Cerebellar cortex (tissue), 1 donor: ENCODE measurements at places on chromosomes 13 and 19.

DNA sequence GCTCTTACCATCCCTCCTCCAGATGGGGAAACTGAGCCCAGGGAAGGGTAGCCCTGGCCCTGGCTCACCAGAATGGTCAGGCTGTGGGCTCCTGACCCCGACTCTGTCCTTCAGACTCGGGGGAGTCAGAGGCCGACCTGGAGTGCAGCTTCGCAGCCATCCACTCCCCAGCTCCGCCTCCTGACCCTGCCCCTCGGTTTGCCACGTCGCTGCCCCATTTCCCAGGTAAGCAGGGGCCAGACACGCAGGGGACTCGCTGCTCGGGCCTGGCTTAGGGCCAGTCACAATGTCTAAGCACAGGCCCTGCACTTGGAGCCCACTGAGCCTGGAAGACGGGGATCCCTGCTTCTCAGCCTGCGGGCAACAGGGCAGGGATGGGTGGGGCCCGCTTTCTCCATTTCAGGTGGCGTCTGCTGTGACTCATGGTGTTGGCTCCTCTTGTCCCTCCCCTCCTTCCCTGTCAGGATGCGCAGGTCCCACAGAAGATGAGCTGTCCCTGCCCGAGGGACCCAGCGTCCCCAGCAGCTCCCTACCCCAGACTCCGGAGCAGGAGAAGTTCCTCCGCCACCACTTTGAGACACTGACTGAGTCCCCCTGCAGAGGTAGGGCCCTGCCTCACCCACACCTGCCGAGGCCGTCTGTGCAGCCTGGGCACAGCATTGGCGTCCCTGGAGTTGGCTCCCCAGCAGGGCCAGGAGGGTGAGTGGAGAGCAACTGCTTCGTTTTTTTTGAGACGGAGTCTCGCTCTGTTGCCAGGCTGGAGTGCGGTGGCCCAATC is 9.2 kb upstream of the OVOL3 start:
- no peak for DNase-seq

DNA sequence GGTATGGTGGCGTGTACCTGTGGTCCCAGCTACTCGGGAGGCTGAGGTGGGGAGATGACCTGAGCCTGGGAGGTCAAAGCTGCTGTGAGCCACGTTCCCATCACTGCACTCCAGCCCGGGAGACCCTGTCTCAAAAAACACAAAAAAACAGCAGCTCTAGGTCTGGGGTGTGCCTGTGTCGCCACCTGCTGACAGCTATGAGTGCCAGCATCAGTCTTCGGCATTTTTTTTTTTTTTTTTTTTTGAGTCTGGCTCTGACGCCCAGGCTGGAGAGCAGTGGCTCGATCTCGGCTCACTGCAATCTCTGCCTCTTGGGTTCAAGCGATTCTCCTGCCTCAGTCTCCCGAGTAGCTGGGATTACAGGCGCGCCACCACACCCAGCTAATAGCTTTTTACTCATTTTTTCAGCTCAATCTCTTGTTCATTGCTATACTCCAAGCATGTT is 10.1 kb downstream of the AP2S1 start:
- DNase-seq = peak; percentile 72

DNA sequence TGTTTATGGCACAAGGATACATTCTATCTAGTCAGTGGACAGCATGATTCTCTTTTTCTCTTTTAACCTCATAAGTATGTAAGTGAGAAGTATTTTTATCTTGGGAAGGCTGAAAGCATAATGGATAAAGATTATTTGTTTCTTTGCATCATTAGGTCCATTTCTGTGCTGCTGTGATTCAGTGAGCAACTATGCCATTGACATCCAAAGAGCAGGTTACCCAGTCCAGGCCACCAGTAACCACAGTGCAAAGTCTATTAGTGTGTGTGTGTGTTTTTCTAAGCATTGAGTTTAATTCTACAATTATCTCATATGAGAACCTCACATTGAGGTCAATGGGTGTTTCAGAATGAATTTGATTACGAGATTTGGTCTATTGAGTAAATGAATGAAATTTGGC is 158.8 kb upstream of the DACH1 start:
- DNase-seq = no peak

- no peak for DNase-seq
Measured at GRCh38 chr13:92602560-92602959, 624.0 kb upstream of the GPC6 start.

- no peak for DNase-seq
Measured at GRCh38 chr13:111080642-111081041, 34.5 kb upstream of the ARHGEF7 start.

- peak; percentile 73 for DNase-seq
Measured at GRCh38 chr19:45952686-45953505, 20.8 kb downstream of the NOVA2 start.

GRCh38 chr13:27054760-27055159 is 116.9 kb downstream of the USP12 start:
- no peak for DNase-seq

- peak; percentile 17 for DNase-seq
Measured at GRCh38 chr19:36169084-36169760, 17.0 kb upstream of the COX7A1 start.

DNA sequence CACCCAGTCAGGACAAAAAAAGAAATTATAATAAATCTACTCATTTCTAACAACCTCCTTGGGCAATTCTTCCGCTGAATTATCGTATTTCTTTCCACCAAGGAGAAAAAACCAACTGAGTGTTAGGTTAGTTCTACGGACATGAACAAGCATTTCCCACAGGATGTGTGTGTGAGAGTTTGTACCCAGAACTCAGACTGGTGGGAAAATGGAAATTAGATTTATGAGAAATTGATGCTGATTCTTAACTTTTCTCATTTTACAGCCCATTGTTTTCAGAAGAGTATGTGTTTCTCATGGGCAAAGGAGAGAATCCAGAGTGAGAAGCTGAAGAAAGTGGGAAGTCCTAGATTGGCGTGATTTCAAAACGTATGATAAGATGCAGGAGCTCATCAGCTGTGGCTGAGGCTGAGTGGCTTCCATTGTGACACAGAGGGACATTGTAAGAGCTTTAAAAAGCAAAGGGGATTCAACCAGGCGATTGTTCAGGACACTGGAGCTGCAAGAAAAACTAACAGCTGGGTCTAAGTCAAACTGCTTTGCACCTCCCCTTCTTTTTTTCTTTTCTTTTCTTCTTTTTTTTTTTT is 184.7 kb upstream of the ARGLU1 start:
- no peak for DNase-seq

- DNase-seq = no peak
Measured at GRCh38 chr13:77980592-77980991, 62.0 kb upstream of the EDNRB start.

DNA sequence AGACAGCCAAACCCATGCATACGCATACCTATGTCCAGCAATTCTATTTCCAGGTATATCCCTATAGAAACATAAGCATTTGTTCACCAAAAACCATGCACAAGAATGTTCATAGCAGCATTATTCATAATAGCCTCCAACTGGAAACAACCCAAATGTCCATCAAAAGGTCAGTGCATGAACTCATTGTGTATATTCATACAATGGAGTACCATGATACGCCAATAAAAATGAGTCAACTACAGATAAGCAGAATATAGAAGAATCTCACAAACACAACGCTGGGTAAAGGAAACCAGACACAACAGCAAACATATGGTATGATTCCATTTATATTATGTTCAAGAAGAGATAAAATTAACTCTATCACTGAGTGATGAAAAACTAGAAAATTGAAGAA is 23.8 kb downstream of the DEDD2 start:
- DNase-seq = no peak

GRCh38 chr19:44891016-44891882 is at the start of gene TOMM40:
Gene TOMM40 (plus strand): TSS chr19:44891254. CDS start chr19:44891416, 162 bp downstream.
- DNase-seq = no peak

- DNase-seq = peak; percentile 15
Measured at GRCh38 chr13:46184277-46184699, 2.3 kb upstream of the LCP1 start.

GRCh38 chr19:14167576-14168138 is 31.3 kb upstream of the ASF1B start:
- DNase-seq = no peak

- no peak for DNase-seq
Measured at GRCh38 chr13:105492216-105492615, 1043.2 kb downstream of the EFNB2 start.

DNA sequence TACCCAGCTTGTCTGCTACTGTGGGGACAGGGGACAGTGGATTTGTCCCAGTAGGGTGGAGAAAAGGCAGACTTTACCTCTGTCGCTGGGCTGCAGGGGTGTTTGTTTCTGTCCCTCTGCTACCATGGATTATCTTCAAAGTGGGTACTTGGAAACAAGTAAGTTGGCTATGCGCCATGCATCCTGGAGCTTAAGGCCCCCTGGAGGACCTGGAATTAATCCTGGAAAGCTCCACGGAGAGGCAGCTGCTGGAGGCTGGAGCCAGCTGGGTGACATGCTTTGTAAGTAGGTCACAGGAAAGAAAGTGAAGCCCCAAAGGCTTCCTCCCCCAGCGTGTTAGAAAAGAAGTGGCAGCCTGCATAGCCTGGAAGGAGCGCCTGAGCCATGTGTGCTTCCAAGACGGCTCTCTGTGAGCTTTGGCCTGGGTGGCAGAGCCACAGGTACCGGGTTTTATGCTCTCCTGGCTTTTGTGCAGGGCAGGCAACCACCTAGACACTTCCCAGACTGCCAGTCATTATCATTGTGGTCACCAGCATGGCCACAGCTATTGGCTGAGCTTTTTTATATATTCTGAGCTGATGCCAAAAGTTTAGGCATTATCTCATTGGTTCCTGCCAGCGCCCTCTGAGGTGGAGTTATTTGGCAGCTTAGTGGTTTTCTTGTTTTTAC is 9.5 kb downstream of the B3GLCT start:
- DNase-seq = no peak

- DNase-seq = peak; percentile 81
Measured at GRCh38 chr13:99033814-99034213, 56.0 kb upstream of the DOCK9 start.

- no peak for DNase-seq
Measured at GRCh38 chr13:20460761-20461160, 64.9 kb downstream of the CRYL1 start.

DNA sequence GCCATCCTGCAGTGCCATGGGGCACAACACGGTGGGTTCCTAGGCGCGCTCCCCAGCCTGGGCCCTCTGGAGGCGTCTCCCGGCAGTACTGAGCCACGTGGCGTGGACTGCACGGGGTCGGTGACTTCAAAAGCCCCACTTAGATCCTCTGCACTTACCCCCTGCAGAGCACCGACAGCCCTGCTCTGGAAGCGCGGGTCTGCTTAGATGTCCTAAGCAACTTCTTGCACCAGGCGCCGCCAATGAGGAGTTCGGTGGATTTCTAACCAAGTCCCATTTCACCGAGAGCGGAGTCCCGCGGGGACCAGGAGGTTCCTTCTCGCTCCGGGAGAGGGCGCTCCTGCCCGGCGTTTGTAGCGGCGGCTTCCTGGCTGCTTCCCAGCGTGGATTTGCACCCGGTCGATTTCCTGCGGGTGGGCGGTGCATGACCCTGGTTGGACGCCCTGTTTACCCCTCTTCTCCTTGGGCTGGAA is 25.2 kb upstream of the ZNF845 start:
- DNase-seq = no peak

DNA sequence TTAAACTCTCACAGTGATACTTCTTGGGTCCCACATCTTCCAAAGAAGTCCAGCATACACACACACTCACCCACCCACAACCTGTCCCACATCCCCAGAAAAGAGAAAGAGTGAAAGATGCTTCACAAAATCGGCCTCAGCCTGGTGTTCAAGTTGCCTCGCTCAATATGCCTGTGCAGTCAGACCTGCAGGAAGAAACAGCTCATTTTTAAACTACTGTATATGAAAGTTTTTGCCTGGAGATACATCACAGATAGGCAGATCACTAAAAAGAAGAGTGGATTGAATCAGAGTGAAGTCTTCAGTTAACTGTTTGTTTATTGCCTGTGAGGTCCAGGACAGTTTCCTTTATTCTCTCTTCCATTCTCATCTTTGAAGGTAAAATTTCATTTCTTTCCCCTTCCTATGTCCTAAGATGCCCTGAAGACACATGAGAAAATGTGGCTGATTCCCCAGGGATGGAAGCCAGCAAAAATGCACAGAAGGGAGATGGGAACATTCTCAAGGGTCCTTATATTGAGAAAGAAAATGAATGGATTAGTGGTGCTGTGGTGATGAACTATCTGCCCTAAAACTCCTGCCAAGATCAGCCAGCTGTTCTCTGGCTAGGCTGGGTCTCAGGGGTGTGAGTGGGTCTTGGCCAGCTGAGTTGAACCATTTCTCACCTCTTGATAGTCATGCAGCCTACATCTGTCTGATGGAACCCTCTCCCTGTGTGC is 259.0 kb downstream of the ITGBL1 start:
- no peak for DNase-seq
